ENCODE measurements at places on chromosomes 11 and 22.

- DNase-seq = peak; percentile 13
Observed at GRCh38 chr11:92838759-92839310, 130.6 kb upstream of the MTNR1B start.

GRCh38 chr11:117958949-117959348, 27.2 kb upstream of the IL10RA start:
- no peak for DNase-seq

GRCh38 chr11:26086028-26086427, 245.9 kb upstream of the ANO3 start:
- DNase-seq = no peak

GRCh38 chr11:116173941-116174911, 598.6 kb downstream of the BUD13 start:
- DNase-seq = no peak

GRCh38 chr22:50301581-50301991, 5.9 kb downstream of the PLXNB2 start:
- DNase-seq = no peak

DNA sequence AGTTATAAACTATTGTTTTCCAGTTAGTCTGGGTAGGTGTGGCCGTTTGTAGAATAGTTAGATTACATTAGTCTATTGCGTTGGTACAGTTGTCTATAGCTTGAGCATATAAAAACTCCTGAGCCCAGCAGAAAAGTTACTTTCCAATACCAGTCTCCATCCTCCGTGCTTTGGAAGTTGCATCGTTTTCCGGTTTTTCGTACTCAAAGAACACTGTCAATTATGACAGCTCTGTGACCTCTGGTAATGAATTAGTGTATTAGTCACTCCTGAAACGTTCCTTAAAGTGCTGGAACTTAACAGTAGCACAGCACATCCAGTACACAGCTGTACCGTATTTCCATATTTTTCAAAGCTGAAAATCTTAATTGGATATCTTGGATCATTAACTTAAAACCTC, 808 bp upstream of the MSANTD2 start:
- peak; percentile 65 for DNase-seq

DNA sequence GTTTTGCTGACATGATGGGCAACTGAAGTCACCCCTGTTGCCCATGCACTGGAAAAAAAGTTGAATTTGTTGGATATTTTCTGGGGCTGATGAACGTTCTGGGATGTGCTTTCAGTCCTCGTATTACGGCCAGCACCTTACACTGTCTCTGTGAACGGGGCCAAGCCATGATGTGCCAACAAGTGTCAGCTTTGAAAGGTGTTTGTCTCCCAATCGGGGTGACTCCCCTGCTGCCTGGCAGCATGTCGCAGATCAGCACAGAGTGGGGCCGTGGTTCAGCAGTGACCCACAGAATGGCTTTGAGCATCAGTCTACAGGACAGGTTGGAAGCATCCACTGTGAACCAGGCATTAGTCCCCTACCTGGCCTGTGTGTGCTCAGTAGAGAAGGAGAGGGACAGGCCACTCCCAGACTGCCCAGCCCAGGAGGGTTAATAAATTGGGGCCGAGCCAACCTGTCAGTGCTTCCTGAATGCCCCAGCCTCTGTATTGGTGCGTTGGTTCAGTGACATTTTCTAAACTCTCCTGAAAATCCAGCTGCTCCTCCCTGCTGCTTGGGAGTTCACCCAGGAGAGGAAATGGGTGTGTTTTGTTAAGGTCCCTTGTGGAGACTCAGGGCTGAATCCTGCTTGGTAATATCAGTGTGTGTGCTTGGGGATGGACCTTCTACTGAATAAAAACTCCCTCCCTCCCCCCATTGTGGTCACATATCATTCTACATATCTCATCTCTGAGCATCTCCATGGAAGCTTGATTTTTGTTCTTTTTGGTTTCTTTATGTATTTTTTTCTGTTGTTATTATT, 50.7 kb upstream of the TTC12 start:
- DNase-seq = no peak

- DNase-seq = peak; percentile 99
Observed at GRCh38 chr11:58578136-58578634, 678 bp upstream of the ZFP91 start.

GRCh38 chr11:83256602-83257340, 29.4 kb downstream of the CCDC90B start:
- no peak for DNase-seq

GRCh38 chr22:28647216-28647615, 32.4 kb downstream of the TTC28 start:
- DNase-seq = peak; percentile 2

GRCh38 chr11:30984442-30984816, 385.1 kb downstream of the DCDC1 start:
- peak; percentile 50 for DNase-seq

DNA sequence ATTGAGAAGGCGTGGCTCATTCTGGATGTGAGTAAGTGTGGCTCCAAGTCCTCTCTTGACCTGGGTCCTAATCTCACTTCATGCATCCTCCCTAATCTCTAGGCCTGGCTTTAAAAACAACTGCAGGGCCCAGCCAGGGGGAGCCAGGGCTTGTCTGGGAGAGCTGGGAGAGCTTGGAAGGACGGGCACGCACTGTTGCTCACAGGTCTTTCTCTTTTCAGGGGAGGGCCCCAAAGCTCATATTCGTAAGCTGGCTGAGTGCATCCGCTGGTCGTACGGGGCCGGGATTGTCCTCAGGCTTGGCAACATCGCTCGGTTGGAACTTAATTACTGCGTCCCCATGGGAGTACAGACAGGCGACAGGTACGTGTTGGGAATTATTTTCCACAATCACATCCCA, 34.1 kb upstream of the PARVB start:
- DNase-seq = no peak

DNA sequence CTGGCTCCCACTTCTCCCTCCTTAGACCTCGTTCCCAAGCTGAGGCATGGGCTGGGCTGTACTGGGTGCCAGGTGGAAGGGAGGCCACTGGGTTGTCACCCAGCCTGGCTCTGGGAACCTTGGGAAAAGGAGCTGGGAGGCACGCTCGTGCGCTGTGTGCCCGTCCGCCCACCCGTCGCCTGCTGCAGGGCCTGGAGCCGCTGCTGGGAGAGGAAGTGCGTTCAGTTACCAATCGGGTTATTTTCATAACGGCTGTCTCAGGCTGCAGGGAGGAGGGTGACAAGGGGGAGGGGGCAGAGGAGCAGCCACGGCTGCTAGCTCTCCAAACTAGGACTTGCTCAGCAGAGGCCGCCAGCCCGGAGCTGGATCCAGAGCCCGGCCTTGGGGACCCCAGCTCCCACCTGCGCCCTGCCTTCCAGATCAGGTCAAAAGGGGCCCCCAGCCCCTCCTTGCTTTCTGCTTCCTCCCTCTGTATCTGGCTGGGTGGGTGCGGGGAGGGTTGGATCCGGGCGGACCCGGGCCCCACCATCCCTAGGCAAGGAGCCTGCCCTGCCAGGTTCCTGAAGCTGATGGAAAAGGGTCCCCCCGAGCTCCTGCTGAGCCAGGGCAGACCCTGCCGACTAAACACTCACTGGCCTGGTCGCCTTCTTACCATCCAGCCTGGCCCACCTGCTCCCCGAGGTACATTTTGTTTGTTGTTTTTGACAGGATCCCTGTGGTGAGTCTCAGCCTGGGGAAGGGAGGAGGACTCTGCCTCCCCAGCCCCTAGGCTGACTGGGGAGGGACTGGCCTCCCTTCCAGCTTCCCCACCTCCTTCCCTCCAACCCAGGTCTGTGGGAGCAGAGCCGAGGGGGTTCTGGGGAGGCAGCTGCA, 14.3 kb downstream of the DGKZ start:
- peak; percentile 64 for DNase-seq

- no peak for DNase-seq
Observed at GRCh38 chr11:115912484-115912945, 408.3 kb upstream of the CADM1 start.

DNA sequence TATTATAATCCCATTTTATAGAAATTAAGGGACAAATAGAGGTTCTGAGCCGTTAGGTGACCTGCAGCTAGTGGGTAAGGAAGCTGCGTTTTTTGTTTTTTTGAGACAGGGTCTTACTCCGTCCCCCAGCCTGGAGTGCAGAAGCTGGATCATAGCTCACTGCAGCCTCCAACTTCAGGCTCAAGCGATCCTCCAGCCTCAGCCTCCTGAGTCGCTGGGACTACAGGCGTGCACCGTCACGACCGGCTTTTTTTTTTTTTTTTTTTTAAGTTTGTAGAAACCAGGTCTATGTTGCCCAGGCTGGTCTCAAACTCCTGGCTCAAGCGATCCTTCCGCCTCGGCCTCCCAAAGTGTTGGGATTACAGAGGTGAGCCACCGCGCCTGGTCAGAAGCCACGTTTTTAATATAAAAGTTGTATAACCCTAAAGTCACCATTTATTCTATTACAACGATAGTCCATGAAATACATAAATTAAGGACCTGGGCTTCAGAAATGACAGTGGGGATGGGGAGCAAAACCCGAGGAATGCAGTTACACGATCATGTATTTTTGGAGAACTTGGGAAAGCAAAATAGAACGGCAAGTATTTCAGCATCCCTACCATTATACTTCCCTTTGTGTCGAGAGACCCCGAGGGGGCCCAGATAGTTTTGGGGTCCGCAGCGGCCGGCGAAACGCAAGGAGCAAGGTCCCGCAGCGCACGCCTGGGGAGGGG, 638 bp downstream of the SAAL1 start:
- no peak for DNase-seq

DNA sequence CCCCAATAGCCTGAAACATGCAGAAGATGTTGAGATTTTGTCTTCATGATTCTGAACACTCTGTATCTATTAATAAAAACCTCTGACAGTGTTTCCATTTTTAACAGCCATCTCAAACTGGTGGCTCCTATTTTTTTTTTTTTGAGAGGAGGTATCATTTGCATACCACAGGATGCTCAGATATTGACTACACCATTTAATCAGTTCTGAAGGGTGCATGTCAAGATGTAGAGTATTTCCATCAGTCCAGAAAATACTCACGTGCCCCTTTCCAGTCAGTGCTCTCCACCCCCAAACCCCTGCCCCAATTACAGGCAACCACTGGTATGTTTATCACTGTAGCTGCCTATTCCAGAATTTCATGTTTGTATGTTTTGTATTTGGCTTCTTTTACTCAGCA, 85.3 kb upstream of the SORL1-AS1 start:
- DNase-seq = no peak

- DNase-seq = no peak
Observed at GRCh38 chr11:76307978-76308747, 72.8 kb downstream of the THAP12 start.

GRCh38 chr11:70381872-70382861, 16.2 kb upstream of the CTTN start:
- DNase-seq = peak; percentile 73

- peak; percentile 58 for DNase-seq
Observed at GRCh38 chr11:11841116-11841722, 553 bp upstream of the USP47 start.

- DNase-seq = no peak
Observed at GRCh38 chr22:44212936-44213335, 32.2 kb downstream of the PARVG start.

DNA sequence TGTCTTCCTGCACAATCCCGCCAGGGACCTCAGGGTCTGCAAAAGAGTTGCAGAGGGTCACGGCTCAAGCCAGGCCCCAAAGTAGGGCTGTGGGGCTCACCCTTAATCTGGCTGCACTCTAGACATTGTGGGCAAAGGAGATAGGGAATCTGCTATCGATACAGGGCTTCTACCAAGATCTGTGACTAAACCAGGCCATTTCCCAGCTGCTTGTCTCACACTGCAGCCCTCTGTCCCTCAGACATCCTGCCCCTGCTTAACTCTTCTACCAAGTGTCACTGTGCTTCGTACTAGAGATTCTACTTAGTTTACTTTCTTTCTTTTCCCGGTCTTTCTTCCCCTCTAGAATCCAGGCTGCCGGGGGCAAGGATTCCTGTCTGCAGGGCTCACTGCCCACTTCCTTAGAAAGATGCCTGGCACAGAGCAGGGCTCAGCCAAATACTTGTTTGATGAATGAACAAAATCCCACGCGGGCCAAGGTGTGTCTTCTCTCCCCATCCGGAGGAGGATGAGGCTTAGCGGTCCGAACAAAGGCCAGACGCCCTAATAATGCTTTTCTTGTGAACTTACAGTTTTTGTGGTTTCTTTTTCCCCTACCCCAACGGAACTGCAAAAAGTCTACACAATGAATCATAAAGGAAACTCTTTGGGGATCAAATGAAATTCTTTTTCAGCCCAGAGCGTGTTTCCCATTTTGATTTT, 61.3 kb upstream of the ANO1 start:
- peak; percentile 22 for DNase-seq
